Aortic smooth muscle cell (primary cell): ENCODE measurements at places on chromosomes 7 and 10. TPM values are rescaled to one million over a fixed set of nuclear protein-coding genes. Genes with fewer than 3 reads are reported as not detected.

The AKR1C1 gene
- total RNA-seq: 330 and 378 TPM in 2 replicates

The IGF2BP3 gene
- 17.6 and 17.9 TPM in 2 replicates for total RNA-seq

The SPDYE8 gene
- not detected in 2 replicates for total RNA-seq

The TMEM26 gene
- total RNA-seq: 4.8 and 12.2 TPM in 2 replicates

The C7orf57 gene
- under 0.01 TPM in 1 of 2 replicates, not detected in the other for total RNA-seq

The GJD4 gene
- not detected in 2 replicates for total RNA-seq

The EEPD1 gene
- 3.2 and 6.9 TPM in 2 replicates for total RNA-seq

The CLRN3 gene
- not detected in 2 replicates for total RNA-seq

The STEAP1B gene
- 18.9 and 28.8 TPM in 2 replicates for total RNA-seq

The INMT gene
- 3.5 and 4.6 TPM in 2 replicates for total RNA-seq

The MAT1A gene
- total RNA-seq: not detected in 2 replicates

The SPDYE9 gene
- total RNA-seq: not detected in 2 replicates

The DIP2C gene
- total RNA-seq: 13.1 and 17.7 TPM in 2 replicates

The SLC25A40 gene
- 4.1 and 5.7 TPM in 2 replicates for total RNA-seq

The AIMP2 gene
- total RNA-seq: 31.0 and 42.7 TPM in 2 replicates

The GARIN1A gene
- total RNA-seq: 0.92 and 1.6 TPM in 2 replicates

The CHRM2 gene
- 0.26 and 0.31 TPM in 2 replicates for total RNA-seq

The ASAH2 gene
- total RNA-seq: 0.25 and 0.26 TPM in 2 replicates

The CDNF gene
- 2.0 and 2.1 TPM in 2 replicates for total RNA-seq

The CYP2C9 gene
- not detected in 2 replicates for total RNA-seq

The COL28A1 gene
- total RNA-seq: 0.06 and 0.13 TPM in 2 replicates

The SEMA3A gene
- total RNA-seq: 42.3 and 52.1 TPM in 2 replicates

The PALD1 gene
- total RNA-seq: 11.5 and 11.6 TPM in 2 replicates

The MYH16 gene
- not detected in 2 replicates for total RNA-seq

The MACROH2A2 gene
- 7.3 and 7.9 TPM in 2 replicates for total RNA-seq

The SPDYE6 gene
- total RNA-seq: 0.06 TPM in 1 of 2 replicates, not detected in the other

The TMEM178B gene
- total RNA-seq: 0.06 and 0.26 TPM in 2 replicates

The SDK1 gene
- 0.13 and 0.25 TPM in 2 replicates for total RNA-seq

The ANKRD30A gene
- not detected in 2 replicates for total RNA-seq

The AKR1D1 gene
- not detected in 2 replicates for total RNA-seq

The RAMP3 gene
- total RNA-seq: not detected in 2 replicates
